Choroid plexus epithelial cell (primary cell): ENCODE measurements at places on chromosomes 2 and 18.

DNA sequence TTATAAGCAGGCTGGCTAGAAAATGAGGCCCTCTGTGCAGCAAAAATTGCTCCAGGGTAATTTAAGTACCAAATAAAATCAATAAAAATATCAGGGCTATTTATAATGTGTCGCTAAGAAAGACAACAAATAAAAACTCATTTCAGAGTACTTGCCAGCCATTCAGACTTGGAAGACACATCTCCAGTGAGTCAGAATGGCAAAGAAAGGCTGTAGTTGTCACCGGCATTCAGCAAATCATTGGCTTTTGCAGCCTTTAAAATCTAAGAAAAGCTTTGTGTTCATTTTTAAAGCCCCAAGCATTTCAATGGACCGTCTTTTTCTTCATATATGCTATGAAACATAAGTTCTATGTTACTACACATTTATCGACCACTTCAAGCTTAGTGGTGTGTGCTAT lies 141.1 kb upstream of the HNMT start:
- no peak for DNase-seq

GRCh38 chr2:222760301-222760897 lies 88.9 kb downstream of the MOGAT1 start:
- no peak for DNase-seq

GRCh38 chr2:161713706-161714105 lies 89.5 kb downstream of the SLC4A10 start:
- DNase-seq, result no peak

- no peak for DNase-seq
Measured at GRCh38 chr18:54316071-54316820, 41.4 kb downstream of the STARD6 start.

DNA sequence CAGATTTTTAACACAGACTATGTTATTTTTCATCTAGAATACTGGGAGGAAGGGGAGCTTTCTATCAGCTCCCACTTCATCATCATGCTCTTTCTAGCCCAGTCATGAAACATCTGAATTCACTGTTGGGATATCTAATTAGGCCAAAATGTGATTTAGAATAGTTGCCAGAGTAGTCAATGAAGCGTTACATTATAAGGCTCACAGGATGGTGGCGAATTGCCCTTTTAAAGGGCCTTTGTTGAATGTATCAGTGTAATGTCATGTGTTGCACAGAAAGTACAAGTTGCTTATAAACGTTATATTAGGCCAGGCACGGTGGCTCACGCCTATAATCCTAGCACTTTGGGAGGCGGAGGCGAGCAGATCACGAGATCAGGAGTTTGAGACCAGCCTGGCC lies 45.6 kb downstream of the PDE1A start:
- no peak for DNase-seq
